D721Med (cell line): ENCODE measurements at places on chromosomes 7 and 10.

DNA sequence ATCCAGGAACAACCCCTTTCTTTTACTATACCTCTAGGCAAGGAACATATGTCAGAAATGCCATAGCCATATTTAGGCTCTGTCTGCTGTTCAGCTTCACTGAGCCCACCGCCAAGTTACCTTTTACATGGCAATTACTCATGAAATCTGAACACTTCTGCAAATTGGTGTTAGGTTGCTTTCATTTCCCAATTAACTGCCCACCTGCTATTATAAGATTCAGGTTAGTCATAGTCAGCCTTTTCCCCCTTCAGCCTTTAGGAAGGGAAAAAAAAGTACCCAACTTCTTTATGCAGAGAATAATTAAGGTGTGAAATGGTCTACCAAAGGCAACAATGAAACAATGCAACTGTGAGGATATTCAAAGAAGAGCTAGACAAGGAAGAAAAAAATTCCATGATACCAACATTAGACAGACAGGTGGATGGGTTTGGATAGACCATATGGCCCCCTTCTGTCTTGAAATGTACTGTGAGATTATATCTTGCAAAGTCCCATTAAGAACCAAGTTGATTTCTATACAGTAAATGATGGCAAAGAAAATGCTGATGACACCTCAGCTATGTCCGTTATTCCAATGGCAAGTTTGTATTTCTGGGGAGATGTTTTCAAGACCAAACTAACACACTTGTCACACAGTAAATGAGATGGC lies 442.1 kb upstream of the NRP1 start:
- no peak for DNase-seq

- DNase-seq, result no peak
Measured at GRCh38 chr7:128378637-128379036, 17.1 kb upstream of the PRRT4 start.

DNA sequence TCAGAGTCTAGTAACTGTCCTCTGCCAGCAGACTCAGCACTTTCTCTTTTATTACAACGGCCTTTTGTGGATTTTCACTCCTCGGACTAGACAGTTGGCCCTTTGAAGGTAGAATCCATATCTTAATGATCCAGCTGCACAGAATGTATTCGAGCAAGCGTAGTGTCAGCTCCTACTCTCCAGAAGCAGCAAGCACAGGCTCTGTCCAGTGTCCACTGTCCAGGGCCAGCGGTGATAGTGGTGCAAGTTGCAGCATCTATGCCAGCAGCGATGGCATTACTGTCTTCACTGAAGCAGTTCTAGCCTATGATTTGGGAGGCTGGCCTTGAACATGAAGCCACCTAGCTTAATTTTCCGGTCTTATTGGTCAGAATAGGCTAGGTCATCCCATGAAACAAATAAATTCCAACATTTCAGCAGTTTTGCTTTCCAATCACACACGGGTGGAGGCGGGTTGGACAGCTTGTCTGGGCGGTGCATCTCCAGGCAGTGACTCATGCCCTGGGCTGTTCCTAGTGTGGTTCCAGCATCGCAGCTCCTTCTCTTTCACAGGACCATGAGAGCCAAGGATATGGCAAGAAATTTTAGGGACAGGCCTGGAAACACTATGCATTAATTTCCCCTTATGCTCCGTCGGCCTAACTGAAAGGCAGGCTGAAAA lies 108.6 kb upstream of the KCNMA1 start:
- DNase-seq, result no peak

- no peak for DNase-seq
Measured at GRCh38 chr10:131083915-131084790, 227.4 kb downstream of the TCERG1L start.
